ENCODE measurements at places on chromosomes 5 and 9.

DNA sequence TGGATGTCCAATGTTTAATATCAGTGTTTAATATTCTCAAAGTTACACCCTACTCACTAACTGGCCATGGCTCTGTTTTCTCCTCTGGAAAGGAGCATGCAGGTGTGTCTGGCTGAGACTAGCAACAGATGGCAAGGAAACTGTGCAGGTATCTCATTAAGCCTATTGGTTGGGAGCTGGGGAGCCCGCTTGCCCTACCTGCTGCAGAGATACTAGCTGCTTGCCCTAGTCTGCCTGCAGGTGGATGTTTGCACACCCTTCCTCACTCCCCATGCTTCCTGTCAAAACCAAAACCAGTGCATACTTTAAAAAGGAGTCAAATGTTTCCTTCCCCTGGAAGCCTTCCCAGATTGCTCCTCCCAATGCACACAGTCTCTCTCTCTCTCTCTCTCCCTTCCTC, 228.3 kb upstream of the RASEF start:
- no peak for DNase-seq

DNA sequence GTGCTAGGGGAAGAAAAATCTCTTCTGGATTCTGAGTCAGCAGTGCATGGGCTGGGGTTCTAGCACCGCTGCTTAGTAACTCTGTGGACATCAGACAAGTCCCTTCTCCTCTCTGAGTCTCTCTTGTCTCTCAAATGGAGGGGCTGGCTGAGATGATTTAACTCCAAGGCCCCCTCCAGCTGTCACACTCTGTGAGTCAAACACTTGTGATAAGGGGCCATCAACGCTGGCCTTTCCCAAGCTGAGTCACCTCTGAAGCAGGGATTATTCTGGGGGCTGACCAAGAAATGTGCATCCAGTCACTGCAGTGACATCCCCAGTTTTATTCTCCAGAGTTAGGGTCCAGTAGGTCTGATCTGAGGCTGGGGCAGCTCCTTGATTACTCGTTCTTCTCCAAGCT, 110.4 kb upstream of the ZNF462 start:
- no peak for DNase-seq

- no peak for DNase-seq
Observed at GRCh38 chr5:122494109-122494508, 182.1 kb downstream of the SNCAIP start.

DNA sequence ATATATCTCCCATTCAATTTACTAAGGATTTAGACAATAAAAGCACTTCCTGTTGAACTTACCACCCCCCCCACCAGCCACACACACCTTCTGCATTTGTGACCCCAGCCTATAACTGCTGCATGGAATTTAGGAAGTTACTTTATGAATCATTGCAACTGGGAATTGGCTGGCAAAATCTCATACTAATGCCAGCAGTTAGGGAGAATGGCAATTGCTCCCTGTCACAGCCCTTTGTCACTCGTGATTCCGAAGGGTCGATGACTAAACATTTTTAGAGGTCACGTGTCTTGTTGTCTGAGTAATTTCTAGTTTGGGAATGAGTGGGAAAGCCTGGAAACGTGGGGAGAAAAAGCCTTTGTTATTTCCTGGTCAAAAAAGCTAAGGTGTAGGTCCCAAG, 46.6 kb upstream of the PCA3 start:
- no peak for DNase-seq

DNA sequence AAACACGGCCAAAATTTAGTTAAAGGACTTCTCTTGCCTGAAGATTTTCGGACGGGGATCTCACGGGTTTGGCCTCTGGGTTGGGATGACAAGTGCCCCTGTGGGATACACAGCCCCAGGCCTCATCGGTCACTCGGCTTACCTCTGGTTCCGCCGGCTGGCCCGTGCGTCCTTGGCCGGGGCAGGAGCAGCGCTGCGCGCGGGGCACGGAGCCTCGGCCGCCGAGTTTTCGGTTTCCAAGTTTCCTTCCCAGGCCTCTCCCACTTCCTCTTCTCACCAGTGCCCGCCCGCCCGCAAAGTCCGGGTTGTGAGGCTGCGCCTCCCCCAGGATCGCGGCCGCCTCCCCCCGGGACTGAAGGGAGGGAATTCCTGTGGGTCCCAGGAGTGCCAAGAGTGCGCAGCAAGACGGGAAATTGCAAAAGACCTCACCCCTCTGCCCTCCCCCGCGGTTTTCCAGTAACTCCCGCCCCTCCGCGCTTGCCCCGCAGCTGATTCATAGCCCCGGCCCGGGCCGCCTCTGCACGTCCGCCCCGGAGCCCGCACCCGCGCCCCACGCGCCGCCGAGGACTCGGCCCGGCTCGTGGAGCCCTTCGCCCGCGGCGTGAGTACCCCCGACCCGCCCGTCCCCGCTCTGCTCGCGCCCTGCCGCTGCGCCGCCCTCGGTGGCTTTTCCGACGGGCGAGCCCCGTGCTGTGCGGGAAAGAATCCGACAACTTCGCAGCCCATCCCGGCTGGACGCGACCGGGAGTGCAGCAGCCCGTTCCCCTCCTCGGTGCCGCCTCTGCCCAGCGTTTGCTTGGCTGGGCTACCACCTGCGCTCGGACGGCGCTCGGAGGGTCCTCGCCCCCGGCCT, at the start of gene OSMR:
OSMR (plus strand) TSS at position 487 of the 853 bp plus-strand sequence. CDS start 23,033 bp downstream, outside the sequence.
- DNase-seq, result peak; percentile 97

DNA sequence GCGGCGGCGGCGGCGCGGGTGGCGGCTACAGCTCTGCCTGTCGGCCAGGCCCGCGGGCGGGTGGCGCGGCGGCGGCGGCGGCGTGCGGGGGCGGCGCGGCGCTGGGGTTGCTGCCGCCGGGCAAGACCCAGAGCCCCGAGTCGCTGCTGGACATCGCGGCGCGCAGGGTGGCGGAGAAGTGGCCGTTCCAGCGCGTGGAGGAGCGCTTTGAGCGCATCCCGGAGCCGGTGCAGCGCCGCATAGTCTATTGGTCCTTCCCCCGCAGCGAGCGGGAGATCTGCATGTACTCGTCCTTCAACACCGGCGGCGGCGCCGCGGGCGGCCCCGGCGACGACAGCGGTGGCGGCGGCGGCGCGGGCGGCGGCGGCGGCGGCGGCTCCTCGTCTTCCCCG, 296 bp downstream of the ZSWIM6 start:
- no peak for DNase-seq
